Kidney capillary endothelial cell (primary cell): ENCODE measurements at places on chromosomes 1 and 21.
A peak's percentile ranks its signal among the peaks of the same experiment; 100 is the strongest.

GRCh38 chr1:116987256-116987555 is 14.4 kb upstream of the CD101 start:
- no peak for DNase-seq

GRCh38 chr1:53851571-53852285 is 13.6 kb upstream of the NDC1 start:
- DNase-seq: no peak

DNA sequence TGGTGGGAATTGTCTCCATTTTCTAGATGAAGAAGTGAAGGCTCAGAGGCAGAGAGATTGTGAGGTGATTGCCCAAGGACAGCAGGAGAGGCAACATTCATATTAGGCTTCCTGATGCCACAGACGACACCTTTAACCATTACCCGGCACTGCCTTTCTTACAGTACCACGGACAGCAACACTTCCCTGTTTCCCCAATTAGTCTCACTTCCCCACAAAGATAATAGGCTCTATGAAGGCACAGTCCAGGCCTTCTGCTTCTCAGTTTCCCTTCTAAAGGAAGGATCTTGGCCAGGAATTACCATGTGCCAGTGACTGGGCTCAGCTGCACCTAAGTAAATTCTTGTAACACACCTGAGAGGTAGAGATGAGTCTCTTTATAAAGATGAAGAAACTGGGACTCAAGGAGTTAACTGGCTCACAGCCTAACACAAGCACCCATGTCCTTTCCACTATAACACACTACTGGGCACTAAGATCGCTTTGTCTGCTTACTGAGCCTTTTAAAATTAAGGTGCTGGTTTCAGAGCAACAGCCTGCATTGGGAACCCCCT is 9.6 kb downstream of the IGSF9 start:
- DNase-seq: no peak

DNA sequence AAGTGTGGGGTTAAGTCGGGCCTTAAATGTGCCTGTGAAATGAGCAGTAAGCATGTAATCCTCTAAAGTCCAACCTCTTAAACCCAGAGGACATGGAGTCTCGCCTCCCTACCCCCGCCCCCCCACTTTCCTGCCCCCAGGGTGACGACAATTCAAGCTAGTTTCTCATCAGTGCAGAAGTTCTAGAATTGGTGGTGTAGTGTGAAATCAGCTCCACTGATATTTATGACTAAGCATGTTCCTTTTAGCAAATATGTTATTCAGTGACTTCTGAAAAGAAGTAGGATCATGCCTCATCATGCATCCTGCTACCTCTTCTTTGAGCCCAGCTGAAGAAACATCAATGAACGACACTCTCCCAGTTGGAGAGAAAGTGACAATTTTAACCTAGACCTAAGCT is 2.6 kb upstream of the ABCB10 start:
- DNase-seq: no peak

DNA sequence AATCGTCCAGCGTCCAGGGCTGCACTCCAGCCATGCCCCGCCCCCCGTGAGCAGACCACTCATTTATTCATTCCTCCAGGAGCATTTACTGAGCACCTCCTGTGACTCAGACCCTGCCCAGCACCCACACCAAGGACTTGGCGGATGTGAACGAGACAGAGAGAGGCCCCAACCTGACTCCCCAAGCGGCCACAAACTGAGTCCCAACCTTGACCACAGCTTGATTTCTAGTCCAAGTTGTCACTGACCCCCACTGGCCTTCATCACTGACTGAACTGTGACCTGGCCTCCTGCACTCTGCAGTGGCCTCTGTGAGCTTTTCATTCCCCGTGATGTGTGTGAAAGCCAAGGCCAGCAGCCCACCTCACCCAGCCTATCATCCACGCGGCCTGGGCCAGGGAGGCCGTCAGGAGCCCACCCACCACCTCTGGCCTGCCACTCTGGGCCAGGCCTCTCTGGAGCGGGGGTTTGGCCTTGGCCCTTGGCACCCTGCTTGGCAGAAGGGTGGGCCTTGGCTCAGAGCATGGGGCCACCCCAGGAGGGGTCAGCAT is 19.3 kb upstream of the RUNX3 start:
- no peak for DNase-seq

GRCh38 chr21:19523746-19524145 is 1120.2 kb upstream of the TMPRSS15 start:
- DNase-seq: no peak

GRCh38 chr1:207883104-207883651 is 27.7 kb downstream of the CD34 start:
- DNase-seq: no peak

DNA sequence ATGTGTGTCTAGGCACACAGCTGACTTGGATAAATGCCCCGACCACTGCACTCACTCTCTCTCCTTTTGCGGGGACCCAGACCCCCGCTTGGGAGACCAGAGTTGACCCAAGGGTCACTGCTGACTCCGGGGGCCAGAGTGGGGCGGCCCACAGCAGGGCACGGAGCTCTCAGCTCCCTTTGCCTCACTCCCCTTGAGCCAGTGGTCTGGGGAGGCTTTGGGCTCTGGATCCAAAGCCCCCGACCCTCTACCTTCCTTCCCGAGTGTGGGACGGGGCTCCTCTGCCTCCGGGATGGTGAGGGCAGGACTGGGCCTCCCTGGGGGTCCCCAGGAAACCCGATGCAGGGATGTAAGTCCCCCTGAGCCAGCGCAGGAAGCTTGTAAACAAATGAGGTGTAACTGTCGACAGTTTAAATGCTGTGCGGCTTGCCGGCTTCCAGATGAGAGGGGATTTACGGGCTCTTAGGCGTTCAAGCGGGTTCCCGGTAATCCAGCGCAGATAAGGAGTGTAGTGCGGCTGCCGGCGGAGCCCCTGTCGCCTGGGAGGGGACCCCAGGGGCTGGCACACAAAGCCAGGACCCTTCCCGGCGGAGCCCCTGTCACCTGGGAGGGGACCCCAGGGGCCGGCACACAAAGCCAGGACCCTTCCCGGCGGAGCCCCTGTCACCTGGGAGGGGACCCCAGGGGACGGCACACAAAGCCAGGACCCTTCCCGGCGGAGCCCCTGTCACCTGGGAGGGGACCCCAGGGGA is 7.4 kb downstream of the ACTRT2 start:
- DNase-seq: no peak

- DNase-seq: no peak
Measured at GRCh38 chr1:165899461-165899941, 72.1 kb downstream of the UCK2 start.

DNA sequence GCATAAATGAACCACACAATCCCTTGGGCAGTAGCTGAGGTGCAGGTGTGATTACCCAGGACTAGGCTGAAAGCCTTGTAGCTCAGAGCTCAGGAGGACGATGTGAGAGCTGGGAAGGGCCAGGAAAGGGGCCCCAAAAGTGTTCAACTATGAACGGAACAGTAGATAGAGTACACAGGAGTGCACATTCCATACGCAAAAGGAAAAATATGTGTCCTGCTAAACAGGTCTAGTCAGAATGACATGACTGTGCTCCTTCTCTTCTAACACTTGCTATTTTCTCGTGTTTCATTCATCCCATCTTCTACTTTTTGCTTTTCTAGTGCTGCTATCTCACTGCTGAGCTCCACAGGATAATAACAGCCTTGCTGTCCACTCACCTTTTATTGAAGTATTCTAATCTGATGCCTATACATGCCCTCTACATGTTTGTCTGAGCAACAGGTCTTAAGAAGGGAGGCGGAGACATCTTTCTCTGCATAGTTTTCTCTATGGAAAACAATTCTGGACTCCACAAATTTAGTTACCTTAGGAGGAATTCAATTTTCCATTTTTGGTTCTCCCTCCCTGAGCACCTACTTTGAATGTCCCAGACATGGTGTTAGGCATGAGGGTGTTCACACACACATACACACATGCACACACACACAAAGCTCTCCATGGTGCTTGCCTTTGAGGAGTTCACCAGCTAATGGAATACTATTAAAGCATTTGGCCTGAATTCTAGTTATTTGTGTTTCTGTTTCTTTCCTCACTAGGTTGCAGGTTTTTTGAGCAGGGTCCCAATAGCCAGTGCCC is 3.4 kb downstream of the S100A10 start:
- DNase-seq: no peak

DNA sequence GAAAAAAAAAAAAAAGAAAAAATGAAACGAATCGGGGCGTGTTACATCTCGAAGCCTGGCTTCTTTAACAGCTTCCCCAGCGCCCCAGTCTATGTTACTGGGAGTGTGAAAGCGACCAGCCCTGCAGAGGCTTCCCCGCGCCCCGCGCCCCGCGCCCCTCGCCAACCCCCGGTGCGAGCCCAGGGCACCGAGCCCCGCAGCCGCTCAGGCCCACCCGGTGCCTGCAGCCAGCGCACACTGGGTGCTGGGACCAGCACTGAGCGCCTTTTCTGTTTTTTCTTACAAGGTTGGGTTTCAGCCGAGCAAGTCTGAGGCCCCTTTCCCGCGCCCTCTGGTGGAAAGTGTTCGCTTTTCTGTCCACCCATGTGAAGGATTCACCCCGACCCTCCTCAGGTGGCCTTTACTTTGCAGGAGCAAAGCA is 42.1 kb upstream of the ZNF496 start:
- DNase-seq: no peak

DNA sequence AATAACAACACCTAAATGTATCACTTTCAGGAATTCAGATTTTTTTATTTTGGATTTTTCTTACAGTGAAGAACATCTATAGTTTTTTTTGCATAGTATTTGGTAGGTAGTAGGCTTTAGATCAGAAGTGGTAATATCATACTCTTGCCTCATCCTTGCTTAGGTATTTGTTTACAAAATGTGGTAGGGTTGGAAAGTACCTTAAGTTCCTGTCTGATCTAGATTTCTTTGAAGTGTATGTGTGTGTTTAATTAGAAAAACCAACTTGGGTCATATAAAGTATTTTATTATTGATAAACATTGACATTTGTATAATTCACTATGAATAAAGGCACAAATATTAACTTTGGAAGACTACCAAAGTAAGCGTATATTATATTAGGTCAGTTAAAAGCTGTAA is 85.3 kb upstream of the GPR88 start:
- DNase-seq: no peak

- DNase-seq: no peak
Measured at GRCh38 chr1:48603222-48603621, 131.2 kb upstream of the SPATA6 start.

DNA sequence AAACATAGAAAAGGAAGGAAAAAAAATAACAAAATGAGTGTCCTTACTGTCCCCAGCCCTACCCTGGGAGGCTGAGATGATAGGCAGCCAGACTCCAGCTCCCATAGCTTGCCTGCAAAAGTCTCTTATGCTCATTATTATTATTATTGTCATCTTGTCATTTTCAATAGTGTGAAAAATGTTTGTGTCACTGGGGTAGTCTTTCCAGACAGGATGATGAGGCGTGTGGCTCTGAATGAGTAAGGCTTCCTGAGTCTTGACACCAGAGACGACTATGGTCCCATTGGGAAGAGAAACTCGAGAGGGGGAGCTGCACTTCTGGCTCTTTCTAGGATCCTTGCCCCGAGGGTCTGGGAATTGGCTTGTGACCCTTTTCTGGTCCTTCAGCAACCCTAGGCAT is 1.1 kb upstream of the CYB561D1 start:
- peak; percentile 67 for DNase-seq

DNA sequence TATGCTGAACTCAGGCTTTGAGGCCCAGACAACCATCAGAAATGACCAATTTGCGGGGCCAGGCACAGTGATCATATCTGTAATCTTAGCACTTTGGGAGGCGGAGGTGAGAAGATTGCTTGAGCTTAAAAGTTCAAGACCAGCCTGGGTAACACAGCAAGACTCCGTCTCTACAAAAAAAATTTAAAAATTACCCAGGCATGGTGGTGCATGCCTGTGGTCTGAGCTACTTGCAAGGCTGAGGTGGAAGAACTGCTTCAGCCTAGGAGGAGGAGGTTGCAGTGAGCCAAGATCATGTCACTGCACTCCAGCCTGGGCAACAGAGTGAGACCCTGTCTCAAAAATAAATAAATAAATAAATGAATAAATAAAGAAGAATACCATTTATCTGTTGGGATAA is 156.5 kb downstream of the EIF4G3 start:
- no peak for DNase-seq

DNA sequence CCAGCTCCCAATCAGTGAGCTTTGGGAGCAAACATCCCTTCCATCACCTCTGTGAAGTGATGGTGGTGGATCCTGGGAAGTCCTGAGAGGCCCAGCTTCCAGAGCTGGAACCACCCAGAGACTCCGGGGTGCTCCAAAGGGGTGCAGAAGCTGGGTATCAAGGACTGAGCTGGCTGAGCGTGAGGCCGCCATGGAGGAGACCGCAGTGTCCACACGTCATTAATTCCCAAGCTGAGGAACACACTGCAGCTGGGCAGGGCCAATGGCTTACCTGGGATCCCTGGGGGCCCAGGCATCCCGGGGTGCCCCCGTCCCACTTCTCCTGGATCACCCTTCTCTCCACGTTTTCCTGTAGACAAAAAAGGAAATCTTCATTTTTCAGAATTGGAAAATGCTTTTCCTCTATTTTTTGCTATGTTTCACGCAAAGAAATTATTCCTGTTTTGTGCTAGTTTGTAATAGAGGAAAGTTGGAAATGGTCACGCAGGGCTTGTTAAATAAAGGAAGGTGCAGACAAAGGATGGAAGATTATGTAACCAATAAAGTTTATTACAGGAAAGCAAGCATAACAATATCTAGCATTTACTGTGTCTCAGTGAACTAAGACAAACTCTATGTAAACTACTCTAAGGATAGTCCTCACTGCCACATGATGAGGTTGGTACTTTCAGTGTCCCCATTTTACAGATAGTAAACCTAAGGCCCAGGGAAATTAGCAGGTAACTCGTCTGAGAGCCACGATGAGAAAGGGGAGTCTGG is 15.4 kb downstream of the COL9A2 start:
- DNase-seq: no peak

DNA sequence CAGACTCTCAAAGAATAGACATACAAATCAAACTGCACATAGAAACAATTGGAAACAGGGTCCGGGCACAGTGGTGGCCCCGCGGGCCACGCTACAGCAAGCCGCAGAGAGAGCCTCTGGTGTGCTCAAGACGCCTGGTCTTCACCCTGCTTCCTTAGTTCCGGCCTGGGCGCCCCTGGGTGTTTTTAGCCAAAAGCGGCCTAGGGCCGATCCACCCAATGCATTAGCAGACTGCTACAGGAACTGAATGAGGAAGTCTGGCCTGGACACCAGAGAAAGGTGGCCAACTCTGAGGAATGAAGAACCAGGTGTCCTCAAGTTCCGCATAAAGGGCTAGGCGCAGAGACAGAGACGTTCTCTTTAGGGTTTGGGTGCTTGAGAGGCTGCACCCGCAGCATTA is 1.7 kb downstream of the PRRX1 start:
- no peak for DNase-seq

DNA sequence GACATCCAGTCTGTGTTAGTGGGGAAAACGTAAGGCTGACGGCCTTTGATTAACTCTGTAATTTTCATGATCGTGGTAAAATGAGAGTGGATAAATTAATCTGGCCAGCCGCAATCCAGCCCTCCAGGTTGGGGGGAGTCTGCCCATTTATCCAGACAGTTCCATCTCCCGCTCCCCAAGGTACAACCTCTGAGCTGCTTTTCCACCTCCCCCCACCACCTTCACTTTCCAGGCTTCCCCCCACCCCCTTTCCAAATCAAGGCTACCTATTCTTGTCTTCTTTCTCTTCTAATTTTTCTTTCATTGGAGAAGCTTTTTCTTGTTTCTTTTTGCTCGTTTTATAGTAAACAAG is 6.0 kb downstream of the MIER1 start:
- no peak for DNase-seq
